ENCODE measurements at places on chromosomes 12 and 14.

DNA sequence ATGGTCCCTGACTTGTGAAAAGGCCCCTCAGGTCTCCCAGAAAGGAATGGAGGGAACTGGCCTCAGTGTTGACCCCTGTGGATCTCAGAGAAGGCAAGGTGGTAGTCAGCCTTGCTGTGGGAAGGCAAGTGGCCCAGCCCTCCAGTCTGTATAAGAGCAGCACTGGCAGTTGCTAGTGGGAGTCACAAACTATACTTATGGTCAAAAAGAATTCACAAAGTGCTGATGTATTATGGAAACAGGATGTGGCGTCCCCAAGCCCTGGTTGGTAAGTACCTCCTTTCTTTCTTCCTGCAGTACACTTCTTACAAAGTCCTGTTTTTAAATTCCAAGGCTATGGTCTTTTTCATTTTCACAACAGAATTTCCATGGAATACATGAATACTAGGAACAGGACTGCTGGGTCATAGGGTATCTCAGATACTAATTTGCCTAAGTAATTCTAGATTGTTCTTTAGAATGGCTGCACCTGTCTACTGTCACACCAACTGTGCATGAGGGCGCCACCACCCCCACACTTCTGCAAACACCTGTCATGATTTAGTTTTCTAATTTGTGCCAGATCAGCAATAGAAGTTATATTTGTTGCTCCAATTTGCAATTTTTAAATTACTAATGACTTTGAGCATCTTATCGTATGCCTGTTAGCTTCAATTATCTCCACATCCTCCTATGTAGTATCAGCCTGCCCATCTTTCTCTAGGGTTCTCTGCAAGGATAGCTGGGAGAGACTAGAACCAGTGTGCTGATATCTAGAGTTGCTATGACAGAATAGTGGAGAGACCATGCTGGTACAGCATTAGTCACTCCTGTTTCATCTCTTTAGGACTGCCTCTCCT, 40.7 kb upstream of the TMEM263 start:
- DNase-seq = no peak

GRCh38 chr14:75751296-75751695, 90.2 kb downstream of the TTLL5 start:
- no peak for DNase-seq

DNA sequence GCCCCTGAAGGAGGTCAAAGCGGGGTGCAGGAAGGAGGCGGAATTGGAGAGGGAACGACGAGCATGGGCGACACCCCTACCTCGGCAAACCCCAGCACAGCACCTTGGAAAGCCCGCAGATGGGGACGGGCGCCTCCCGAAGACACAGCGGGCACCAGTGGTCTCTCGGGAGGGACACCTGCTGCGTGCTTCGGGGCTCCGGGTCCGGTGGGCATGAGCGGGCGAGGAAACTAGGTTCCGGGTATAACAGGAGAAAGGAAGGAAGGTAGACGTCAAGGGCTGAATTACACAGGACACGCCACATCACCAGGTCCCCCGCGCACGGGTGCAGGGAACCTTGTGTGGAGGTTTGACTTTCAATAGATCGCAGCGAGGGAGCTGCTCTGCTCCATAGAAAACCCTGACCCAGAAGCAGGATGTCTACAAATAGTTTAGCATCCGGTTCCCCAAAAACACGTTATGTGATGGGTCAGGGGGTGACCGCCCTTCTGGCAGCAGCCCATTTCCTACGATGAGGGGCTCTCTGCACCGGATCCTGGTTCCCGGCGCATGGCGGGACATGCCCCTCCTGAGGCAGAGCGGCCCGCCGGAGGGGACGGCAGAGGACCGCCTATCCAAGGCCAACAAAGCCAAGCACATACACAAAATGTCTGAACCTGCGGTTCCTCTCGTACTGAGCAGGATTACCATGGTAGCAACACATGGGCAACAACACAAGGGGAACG, 196.9 kb downstream of the ALG10 start:
- DNase-seq = no peak

GRCh38 chr12:10069099-10069498, 29.7 kb downstream of the CLEC1A start:
- DNase-seq = no peak

DNA sequence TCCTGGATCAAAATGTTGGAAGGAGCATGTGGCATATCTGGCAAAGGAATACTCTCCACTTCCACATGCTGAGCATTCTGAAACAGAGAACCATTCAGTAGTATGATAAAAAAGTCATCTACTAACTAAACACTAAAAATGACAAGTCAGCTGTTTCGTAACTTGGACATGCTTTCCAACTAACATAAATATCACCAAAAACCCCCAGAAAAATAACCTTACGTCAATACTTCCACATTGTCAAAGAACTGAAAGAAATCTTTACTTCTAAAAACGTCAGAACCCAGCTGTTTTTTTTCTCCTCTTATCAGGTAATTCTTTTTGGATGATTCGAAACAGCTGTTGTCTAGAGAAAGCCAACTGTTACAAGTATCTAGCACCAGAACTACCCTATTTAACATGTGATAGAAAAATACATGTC, 8.2 kb downstream of the WBP11 start:
- DNase-seq = no peak

DNA sequence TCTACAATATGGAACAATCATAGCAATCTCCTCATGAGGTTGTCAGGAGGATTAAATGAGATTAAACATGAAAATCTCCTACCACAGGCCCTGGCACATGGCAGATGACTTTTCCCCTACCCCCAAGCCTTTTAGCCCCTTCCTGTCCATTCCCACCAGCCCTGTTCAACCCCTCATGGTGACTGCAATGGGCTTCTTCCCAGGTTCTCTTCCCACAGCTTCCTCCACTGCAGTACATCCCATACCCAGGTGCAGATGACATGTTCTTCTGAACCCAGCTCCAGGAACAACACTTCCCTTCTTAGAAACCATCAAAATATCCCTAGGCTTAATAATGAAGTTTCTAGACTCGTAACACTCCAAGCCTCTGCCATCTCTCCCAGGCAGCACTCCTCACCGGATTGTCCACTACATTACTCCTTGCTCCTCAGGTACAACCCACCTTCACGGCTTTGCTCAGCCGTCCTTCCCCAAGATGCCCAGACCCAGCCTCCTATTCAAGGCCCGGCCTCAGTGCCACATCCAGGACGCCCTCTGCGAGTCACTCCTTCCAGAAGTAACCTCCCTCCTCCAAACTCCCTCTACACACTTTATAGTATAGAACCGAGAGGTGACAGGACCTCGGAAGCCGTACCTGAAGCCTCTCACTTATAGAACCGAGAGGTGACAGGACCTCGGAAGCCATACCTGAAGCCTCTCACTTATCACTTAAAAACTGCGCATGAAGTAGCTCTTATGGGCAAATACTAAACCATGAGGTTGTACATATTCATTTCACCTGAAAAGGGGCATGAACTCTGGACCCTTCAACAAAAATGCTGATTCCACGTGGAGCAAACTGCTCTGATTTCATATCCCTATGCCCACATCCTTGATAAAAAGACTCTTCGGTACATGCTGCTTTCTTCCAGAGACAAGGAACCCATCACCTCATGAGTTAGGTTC, 1.5 kb downstream of the CRACR2A start:
- DNase-seq = no peak

GRCh38 chr12:48973941-48974673, 2.6 kb upstream of the WNT10B start:
- DNase-seq = no peak

DNA sequence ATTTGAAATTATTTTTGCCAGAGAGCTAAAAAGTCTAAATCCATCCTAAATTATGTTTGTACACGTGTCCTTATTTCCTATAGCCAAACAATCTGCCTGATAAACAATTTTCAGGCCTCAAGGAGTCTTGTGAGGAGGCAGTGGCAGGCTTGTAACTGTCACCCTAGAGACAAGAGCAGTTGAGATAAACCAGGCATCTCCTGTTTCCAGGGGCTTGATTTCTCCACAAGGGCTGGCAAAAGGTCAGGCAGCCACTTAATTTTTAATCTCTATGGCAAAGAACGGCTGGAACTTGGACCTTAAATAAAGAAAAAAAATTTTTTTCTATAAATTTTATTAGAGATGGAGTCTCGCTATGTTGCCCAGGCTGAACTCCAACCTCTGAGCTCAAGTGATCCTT, 15.5 kb downstream of the PKP2 start:
- DNase-seq = no peak

DNA sequence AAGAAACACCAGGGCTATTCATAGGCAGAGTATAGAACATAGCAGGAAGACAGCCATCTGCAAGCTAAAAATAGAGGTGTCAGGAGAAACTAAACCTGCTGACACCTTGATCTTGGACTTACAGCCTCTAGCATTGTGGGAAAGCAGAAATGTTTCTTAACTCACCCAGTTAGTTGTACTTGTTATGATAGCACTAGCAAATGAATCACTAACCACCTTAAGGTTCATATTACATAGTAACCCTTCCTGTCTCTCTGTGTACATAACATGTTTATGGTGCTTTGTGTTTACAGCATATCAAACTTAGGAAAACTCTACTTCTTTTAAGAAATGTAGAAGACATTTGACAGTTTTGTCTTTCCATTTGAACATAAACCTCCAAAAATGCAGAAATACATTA, 1031.3 kb downstream of the FSCB start:
- DNase-seq = no peak

- no peak for DNase-seq
Observed at GRCh38 chr14:37340353-37340752, 142.6 kb downstream of the MIPOL1 start.

GRCh38 chr12:2358986-2359658, 306.3 kb downstream of the CACNA1C start:
- no peak for DNase-seq

GRCh38 chr14:32256576-32256975, 53.5 kb upstream of the RNU6-8 start:
- DNase-seq = no peak

GRCh38 chr12:66767536-66767935, 88.7 kb upstream of the GRIP1 start:
- DNase-seq = no peak

GRCh38 chr12:127559349-127560040, 707.5 kb upstream of the TMEM132C start:
- peak; percentile 2 for DNase-seq

DNA sequence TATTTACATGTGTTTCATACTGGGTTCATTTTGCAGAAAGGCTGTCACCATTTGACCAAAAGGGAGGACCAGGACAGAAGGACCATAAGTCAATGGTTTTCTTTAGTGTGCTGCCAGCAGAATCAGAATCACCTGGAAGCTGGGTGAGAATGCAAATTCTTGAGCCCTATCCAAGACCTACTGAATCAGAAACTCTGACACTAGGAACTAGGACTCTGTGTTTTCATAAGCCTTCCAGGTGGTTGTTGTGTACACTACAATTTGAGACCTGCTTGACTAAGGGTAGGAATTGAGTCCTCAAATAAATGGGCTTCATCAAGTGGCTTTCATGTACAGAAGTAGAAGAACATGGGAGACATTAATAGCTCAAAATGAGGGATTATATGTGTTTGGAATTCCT, 32.2 kb downstream of the PDE6H start:
- no peak for DNase-seq

DNA sequence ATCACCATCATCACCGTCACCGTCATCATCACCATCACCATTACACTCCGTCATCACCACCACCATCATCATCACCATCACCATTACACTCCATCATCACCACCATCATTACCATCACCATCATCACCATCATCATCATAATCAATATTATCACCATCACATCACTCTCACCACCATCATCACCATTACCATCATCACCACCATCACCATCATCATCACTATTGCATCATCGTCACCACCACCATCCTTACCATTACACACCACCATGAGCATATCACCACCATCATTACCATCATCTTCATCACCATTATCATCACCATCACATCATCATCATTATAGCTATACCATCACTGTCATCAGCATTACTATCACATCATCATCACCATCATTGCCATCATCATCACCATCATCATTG, 93.7 kb downstream of the KIF26A start:
- no peak for DNase-seq

- DNase-seq = no peak
Observed at GRCh38 chr14:49702725-49703124, 9.8 kb downstream of the KLHDC1 start.

- DNase-seq = no peak
Observed at GRCh38 chr14:88229428-88229827, 93.6 kb downstream of the KCNK10 start.

- no peak for DNase-seq
Observed at GRCh38 chr12:2137711-2138110, 84.9 kb downstream of the CACNA1C start.

- no peak for DNase-seq
Observed at GRCh38 chr14:54175298-54175942, 218.8 kb upstream of the BMP4 start.

DNA sequence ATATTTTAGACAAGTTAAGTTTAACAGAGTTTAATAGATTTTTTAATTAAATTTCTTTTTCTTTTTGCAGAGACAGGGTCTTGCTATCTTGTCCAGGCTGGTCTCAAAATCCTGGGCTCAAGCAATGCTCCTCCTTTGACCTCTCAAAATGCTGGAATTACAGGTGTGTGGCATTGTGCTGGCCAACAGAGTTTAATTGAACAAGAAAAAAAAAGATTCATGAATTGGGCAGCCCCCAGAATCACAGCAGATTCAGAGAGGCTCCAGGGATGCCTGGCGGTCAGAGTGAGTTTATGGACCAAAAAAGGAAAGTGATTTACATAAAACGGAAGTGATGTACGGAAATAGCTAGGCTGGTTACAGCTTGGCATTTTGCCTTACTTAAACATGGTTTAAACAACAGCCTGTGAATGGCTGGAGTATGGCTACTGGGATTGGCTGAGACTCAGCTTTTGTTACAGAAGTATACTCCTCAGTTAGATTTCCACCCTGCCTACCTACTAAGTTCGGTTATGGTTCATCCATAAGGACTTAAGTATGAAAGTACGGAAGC, 14.5 kb upstream of the TESPA1 start:
- no peak for DNase-seq

DNA sequence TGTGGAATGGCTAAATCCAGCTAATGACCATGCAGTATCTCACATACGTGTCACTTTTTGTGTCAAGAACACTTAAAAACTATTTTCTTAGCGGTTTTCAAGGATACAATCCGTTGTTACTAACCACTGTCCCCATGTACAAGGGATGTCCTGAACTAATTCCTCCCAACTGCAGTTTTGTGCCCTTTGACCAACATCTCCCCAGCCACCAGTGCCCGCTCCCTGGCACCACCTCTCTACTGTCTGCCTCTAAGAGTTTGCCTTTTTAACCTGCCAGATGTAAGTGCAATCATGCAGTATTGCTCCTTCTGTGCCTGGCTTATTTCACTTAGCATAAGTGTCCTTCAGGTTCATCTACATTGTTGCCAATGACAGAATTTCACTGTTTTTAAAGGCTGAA, 315.7 kb downstream of the TMEM121 start:
- DNase-seq = no peak

DNA sequence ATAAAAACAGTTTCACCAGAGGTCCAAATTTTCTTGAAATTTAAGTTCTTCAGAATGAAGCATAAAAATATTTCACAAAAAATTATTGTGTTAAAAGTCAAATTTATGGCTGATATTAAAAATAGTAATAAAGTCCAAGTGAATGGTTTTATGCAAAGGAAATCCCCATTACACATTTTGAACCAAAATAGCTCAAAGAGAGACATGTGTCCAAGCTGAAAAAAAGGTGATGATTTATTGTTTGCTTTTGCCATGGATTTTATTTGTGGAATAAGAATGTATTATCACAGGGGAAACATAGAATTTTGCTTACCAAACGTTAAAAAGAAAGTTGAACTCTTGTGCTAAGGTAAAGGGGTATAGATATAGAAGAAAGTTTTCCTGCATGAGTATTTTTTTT, 4.6 kb downstream of the FOXG1 start:
- DNase-seq = no peak

GRCh38 chr14:98705871-98706300, 566.1 kb downstream of the BCL11B start:
- DNase-seq = no peak

GRCh38 chr12:83082690-83083276, 396.1 kb downstream of the TMTC2 start:
- DNase-seq = no peak

Data from stimulated activated CD4-positive, alpha-beta T cell treated with anti-CD3 and anti-CD28 coated beads, Interleukin-1b, Interleukin-23, amount 100 ng/mL, for 1 hour (primary cell).